ENCODE measurements at places on chromosomes 1 and 21.
A peak's percentile ranks its signal among the peaks of the same experiment; 100 is the strongest.

DNA sequence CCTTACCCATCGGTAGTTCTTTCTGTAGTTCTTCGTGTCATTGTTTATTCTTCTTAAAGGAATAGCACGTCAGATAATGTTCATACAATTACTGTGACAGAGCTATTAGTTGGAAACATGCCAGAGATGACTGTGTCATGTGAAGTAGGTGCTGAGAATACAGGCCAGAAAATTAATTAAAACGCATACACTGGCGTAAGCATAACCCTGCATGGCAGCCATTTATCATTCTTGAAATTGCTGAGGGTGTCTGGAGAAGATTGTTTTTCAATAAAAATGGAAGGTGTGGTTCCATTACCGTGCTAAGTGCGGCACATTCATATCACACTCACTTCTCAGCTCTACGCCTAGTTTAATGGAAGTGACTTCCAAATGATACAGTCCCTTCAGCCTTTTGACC is 7.8 kb downstream of the ETS2 start:
- DNase-seq, result no peak

GRCh38 chr21:40844935-40845334 is 2.0 kb downstream of the DSCAM start:
- no peak for DNase-seq

DNA sequence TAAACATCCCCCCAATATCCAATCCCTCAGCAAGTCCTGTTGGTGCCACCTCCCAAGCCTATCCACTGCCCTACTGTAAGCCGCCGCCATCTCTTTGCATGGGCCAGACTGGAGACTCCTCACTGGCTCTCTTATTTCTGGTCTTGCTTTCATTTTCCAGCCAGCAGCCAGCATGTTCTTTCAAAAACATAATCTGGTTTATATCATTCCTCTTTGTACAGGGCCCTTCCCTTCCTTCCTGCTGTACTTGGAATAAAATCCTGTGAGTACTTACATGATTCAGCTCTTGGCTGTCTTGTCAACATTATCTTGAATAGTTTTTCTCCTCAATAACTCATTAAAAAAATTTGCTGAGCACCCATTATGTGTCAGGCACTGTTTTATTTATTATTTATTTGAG is 28.2 kb downstream of the TLR5 start:
- DNase-seq, result no peak

DNA sequence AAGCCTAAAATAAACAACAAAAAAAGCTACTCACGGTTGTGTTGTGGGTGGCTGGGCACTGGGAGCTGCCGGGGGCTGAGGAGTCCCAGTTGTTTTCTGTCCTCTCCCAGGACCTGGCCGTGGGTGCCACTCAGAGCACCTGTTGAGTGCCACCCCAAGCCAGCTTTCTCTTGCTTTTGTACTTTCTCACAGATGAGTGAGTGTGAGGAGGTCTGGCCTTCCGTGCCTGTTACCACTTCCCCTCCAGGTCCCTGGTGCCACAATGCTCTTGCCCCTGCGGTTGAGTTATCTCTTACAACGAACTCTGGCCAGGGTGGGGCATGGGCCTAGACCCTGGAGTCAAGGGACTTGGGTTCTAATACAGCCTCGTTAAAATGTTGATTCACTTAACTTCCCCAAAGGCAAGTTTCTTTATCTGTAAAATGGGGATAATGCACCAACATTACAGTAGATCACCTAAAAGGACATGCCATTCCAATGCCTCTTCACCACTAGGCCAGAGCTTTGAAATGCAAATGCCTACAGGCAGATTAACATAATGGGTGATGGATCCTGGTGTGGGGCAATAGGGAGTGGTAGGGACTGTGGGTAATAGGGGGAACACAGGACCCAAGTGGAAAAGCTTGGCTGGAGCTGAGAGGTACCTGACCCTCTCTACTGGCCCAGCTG is at the start of gene CNR2:
Gene CNR2, minus strand, starts transcription at position 151 of the 669 bp plus-strand sequence. CDS start 37,745 bp downstream, outside the sequence.
- DNase-seq, result no peak

DNA sequence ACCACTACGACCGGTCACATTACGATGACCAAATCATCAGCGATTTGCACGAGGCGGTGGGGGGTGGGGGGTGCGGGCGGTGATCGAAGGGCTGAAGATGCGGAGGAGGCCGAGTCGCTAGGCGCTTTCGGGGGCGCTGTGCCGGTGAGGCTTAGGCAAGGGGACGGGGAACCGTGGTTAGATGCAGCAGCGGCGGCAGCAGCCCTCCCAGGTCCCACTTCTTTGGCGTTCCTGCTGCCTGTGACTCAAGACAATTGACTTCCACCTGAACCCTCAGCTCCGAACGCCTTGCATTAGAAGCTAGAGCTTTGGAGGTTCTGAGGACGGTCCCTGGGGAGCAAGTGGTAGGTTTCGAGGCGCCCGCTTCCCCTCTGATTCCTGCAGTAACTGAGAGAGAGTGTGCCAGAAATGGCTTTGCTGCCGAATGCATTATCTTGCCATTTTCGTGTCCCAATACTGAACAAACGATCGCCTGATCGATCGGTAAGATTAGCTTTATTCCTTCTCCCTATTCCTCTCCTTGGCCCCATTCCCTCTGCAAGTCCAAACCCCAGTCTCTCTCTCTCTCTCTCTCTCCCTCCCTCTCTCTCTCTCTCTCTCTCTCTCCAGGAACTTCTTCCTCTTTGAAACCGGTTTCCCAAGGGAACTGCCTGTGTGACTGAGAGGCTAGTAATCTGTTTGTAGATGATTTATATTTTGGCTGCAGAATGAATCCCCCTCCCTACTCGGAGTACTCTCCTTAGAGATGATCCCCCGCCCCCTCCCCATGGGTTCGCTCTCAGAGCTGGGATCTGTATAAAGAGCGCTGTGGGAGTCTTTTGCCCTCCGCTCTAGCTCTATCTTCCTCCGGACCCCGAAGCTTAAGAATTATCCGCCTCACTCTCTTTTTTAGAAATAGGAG is 735 bp upstream of the BRINP3 start:
- no peak for DNase-seq

DNA sequence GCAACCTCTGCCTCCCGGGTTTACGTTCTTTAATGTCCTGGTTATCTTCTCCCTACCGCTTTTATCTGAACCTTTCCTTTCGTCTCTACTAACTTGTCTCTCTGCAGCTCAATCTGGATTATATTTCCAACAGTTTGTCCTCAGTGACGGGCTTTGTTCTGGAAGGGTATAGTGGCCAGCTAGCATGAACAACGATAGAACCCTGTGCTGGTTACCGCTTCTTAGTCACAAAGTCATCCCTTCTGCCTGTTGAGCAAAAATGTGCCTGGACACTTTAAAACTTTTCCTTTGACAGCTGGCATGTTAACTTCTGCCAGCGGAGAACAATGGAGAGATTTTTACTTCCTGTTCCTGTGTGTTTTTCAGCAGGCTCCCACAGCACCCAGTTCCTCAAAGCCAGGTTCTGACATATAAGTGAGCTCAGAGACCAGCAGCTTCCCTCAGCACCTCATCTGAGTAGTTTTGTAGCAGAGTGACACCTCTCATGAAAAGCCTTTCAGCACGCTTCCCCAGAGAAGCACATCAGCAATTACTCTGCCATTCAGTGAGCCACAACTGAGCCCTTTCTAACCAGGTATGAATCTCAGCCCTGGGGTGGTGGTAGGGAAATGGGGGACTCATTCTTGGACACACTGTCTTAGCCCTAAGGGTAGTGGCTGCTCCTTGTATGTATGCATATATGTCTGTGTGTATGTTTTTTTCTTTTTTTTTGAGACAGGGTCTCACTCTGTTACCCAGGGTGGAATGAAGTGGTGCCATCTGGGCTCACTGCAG is 23.6 kb upstream of the CCDC17 start:
- DNase-seq, result no peak

GRCh38 chr1:114238053-114238452 is 84.4 kb upstream of the SYT6 start:
- no peak for DNase-seq

DNA sequence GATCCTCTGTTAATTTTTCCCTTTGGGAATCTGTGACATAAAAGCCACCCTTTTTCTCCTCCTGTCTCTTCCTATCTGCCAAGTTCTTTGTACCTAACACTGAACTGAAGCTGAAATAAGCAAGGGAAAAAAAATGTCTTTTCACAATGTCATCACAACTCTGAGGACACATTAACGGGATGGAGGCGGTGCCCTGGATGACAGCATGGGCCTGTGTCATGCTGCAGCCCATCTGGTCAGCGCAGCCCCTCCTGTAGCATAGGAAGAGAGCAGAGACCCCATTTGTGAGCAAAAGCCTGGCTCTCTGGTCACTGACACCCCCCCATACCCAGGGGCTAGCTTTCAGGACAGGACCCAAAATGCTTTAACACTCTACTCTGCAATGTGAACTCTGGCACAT is 22.5 kb downstream of the SYT2 start:
- DNase-seq, result no peak

DNA sequence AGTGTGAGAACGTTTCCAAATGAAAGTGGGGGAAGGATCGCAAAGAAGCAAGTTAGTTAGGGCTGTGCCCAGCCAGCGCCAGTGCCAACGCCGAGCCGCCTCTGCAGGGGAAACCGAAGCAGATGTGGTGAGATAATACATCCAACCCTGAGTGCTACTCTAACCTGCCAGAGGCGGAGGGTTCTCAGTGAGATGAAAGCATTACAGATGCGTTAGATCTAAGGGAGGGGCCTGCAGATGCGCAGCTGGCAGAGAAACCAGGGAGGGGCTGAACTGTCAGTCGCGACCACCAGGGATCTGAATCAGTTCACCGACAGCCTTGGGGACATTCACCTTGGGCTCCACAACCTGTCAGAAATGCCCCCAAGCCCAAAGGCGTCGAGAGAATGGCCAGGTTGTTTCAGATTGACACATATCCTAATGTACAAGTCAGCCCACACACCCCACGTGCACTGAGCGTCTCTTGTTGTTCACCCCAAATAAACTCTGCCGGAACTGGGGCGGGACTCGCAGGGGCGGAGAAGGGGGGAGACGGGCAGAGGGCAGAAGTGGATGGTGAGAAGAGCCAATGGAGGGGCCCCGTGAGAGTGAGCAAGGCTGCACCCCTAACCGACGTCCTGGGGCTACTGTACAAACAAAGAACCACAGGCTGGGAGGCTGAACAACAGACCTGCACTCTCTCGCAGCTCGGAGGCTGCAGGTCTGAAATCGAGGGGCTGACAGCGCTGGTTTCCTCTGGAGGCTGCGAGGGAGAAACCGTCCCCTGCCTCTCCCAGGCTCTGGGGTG is 8.7 kb upstream of the UMODL1 start:
- DNase-seq, result peak; percentile 96

- no peak for DNase-seq
Measured at GRCh38 chr1:203771901-203772301, 6.9 kb downstream of the LAX1 start.

- DNase-seq, result peak; percentile 72
Measured at GRCh38 chr1:109619576-109620400, at the start of the genes AMPD2 and GNAT2. Gene AMPD2 (plus strand): TSS chr1:109619837. CDS start chr1:109621176, 1,339 bp downstream. Gene GNAT2 (minus strand): TSS chr1:109619616. CDS start chr1:109612870, 6,746 bp downstream.

DNA sequence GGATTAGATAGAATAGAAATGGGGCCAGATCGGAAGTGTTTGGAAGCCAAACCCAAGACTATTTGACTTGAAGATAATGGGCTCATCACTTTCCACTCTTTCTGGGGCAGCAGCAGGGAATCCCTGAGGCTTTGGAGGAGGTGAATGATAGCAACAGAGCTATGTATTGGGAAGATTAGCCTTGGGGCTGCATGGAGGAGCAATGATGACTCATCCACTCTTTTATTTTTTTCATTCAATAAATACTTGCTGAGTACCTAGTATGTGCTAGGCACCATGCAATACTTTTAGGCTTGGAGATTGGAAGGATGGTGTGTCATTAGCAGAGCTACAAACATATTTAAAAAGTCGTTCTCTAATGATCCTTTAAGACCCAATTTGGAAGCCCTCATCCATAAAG is 166.9 kb upstream of the FOXD3 start:
- DNase-seq, result no peak

GRCh38 chr1:107871687-107872395 is 93.1 kb downstream of the VAV3 start:
- DNase-seq, result no peak

GRCh38 chr1:57468641-57469523 is 45.0 kb upstream of the DAB1 start:
- no peak for DNase-seq

- peak; percentile 18 for DNase-seq
Measured at GRCh38 chr1:20376880-20377494, 86.3 kb downstream of the VWA5B1 start.

GRCh38 chr1:186785503-186785902 is 43.2 kb upstream of the PLA2G4A start:
- DNase-seq, result no peak

- no peak for DNase-seq
Measured at GRCh38 chr1:211732293-211732980, 57.0 kb upstream of the NEK2 start.

- no peak for DNase-seq
Measured at GRCh38 chr1:208300084-208300770, 56.0 kb upstream of the PLXNA2 start.

DNA sequence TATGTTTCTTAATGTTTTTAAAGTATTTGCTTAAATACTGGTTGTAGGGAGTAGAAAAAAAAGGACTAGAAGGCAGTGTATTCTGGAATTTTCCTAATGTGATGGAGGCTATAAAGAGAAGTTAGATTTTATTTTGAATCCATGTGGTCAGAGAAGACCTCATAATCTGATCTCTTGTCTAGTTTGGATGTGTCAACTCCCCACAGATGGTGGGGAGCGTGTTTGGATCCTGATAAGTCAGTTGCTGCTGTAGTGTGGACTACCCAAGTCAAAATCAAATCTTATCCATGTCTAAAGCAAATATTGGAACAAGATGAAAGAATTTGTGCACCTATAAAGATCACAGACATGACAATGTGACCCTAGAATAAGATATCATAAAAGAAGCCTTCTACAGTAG is 918.0 kb downstream of the LTN1 start:
- DNase-seq, result no peak

DNA sequence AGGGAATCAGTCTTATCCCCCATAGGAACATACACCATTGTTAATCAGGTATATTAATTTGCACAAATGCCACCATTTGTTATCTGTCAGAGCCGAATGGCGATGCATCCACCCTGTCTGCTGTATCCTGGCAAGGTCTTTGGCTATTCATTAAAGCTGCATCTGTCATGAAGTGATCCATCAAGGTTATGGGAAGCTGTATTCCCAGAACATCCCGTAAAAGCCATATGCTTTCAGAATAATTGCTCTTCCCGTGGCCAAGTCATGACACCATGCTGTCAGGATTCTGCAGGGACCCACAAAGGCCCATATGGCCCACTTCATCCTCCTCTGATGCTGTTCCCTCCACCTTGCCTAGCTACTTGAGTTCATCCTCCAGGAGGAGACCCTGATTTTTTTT is 103.9 kb downstream of the RAVER2 start:
- DNase-seq, result no peak

GRCh38 chr1:229325401-229325800 is 17.4 kb downstream of the CCSAP start:
- DNase-seq, result no peak

DNA sequence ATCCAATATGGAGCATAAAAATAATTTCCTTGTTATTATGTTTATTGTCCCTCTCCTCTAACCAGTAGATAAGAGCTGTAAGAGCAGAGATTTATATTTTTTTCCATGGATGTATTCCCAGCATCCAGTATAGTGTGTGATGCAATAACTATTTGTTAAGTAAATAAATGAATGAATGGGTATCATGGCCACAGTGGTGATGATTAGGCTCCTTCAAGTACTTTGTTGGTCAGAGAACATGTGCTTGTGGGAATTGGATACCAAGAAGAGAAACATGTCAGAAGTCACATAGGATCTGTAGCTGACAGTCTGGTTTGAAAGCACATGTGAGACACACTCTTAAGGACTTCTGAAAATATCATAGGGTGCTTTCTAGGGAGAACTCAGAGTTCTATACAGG is 588.5 kb downstream of the AGBL4 start:
- no peak for DNase-seq
